ENCODE measurements at places on chromosomes 7 and 10.

GRCh38 chr7:41333511-41333910 is 369.4 kb downstream of the INHBA start:
- no peak for DNase-seq

GRCh38 chr10:24866604-24867583 is 85.5 kb downstream of the PRTFDC1 start:
- no peak for DNase-seq

GRCh38 chr10:14773551-14774213 is 1.0 kb downstream of the FAM107B start:
- no peak for DNase-seq

DNA sequence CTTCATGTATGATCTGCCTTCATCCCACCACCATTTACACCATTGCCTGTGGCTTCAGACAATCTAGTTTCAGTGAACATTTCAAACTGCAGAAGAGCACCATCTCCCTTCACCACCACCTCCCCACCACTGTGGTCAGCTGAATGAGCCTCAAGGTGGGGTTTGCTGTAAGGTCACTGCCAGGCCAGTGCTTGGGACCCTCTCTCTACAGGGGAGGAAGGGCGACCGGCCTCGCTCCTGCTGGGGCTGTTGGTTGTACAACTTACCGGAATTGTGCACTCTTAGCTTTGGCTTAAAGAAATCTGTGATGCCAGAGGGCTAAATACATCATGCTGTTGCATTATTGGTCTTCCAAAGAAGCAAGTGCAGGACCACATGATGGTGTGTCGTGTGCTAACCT is 26.6 kb downstream of the PFKP start:
- DNase-seq, result no peak

DNA sequence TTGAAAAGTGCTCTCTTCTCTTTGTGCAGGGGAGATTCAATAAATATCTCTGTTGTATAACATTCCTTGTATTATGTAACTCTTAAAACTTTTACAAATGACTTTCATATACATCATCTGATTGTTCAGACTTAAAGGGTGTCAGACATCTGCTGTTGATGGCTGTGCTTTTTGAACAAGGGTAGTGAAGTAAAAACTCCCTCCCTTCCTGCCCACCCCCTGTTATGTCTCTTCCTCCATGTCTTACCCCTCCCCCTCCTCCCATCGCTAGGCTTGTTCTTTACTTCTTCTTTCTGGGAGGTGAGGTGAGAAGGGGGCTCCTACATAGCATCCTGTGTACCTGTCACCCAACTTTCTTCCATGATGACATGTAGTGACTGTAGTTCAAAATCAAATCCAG is 23.4 kb upstream of the ABCB4 start:
- no peak for DNase-seq

DNA sequence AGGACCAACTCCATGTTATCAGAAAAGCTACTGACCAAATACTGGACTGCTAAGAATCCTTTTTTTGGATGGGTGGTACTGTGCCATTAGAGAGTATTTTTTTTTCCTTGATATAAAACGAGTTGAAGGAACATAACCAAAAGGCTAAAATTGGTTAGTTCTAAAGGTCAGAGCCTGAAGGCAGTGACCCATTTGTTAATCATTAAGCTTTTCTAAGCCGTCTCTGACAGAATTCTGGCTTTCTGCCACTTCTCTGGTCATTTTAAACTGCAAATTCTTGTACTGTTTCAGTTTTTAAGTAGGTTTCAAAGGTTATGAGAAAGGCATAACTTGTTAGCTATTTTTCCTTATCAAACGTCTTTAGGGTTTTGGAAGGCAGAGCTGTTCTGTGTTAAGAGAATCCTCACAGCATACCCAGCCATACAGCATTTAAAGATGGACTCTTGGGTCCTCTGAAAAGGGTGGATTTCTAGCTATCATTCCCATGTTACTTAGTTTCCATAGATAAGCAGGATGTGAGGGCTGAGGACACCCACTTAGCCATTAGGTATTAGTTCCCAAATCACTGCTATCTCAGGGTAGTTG is 196.8 kb downstream of the RNLS start:
- no peak for DNase-seq

- DNase-seq, result no peak
Observed at GRCh38 chr7:18565337-18565736, 69.8 kb downstream of the HDAC9 start.

DNA sequence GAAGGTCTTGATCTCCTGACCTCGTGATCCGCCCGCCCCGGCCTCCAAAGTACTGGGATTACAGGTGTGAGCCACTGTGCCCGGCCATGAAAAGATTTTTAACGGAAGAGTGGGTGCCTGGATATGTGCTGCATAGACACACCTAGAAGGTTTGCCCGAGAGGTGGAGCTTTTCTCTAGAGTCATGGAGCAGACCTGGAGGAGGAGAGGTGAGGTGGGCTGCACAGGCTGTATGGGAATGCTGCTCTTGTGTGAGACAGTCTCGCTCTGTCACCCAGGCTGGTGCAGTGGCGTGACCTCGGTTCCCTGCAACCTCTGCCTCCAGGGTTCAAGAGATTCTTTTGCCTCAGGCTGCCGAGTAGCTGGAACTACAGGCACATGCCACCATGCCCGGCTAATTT is 103.3 kb downstream of the ACTR3B start:
- no peak for DNase-seq

- DNase-seq, result no peak
Observed at GRCh38 chr10:108791030-108791429, 1132.3 kb downstream of the XPNPEP1 start.

GRCh38 chr7:79593866-79594301 is 140.4 kb upstream of the MAGI2 start:
- no peak for DNase-seq
